ENCODE measurements at places on chromosomes 5 and 9.

GRCh38 chr9:129493002-129493705 lies 127.7 kb downstream of the C9orf50 start:
- no peak for DNase-seq

DNA sequence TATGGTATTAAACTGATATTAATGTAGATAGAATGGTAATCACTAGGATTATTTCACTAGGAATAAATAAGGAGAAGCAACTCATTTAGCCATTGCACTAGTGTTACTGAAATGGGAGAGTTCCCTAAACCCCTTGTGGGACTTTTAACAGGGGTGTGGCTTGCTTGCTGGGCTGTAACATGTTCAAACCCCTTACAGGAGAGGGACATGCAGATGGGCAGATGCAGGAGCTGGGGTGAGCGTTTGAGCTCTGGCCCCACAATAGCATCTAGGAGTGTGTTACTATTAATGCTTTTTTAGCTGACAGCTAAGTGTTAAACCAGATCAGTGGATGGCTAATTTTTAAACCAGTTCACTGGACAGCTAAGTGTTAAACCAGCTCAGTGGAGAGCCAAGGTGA lies 89.3 kb upstream of the ST8SIA4 start:
- no peak for DNase-seq

GRCh38 chr5:37738865-37739488 lies 100.9 kb downstream of the GDNF start:
- no peak for DNase-seq

- no peak for DNase-seq
These were observed 2.5 kb upstream of the HRH2 start for GRCh38 chr5:175655411-175655810.

- no peak for DNase-seq
These were observed 1000.5 kb downstream of the PTPRD start for GRCh38 chr9:9612270-9612669.

GRCh38 chr5:140694276-140694675 lies 3.0 kb downstream of the HARS2 start:
- no peak for DNase-seq

DNA sequence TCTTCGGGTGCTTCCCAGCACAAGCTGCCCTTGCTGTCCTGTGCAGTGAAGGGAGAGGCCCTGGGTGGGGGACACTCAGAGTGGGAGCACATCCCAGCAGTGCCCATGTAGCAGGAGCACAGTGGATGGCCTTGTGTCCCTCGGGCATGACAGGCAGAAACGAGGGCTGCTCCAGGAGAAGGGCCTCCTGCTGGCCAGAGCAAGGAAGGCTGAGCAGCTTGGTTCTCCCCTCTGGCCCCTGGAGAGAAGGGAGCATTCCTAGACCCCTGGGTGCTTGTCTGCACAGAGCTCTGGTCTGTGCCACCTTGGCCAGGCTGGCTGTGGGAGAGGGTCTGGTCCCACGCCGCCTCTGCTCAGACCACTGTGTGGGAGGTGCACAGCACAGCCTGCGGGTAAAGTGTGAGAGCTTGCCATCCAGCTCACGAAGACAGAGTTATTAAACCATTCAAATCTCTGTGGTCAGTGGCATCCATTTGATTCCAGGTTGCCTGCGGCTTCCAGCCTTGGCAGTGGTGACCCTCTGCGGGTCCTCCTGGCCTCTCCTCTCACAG lies 18.3 kb downstream of the FBXW5 start:
- DNase-seq = no peak

DNA sequence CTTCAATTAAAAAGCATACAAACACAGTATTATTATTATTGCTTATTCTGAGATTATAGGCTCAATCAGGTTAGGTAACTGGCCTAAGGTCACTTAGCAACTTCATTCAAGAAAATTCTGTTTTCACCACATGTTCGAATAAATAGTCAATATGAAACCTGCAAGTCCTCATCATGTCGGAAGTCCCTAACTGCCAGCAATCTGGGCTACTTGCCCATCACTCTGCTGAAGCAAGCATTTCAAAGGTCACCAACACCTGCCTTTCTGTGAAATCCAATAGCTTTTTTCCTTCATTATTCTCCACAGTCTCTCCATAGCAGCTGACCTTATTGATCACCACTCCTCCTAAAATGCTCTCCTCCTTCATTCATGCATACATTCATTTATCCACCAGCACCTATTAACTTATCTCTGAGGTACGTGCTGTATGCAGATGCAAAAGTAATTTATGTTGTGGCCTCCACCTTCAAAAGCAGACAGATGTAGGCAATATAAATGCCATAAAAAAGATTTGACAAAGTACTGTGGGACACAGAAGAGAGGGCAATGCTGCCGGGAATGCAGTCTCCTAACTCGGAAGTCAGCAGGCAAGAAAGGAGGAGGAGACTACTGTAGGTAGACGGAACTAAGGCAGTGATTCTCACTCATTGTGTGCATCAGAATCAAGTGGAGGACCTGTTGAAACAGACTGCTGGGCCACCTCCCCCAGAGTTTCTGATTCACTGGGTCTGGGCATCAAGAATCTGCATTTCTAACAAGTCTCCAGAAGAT lies 310.9 kb downstream of the BNC2 start:
- no peak for DNase-seq

- no peak for DNase-seq
These were observed 16.5 kb downstream of the DNAJA1 start for GRCh38 chr9:33041432-33042188.

GRCh38 chr5:160492565-160492964 lies 70.9 kb downstream of the PTTG1 start:
- DNase-seq = no peak

- peak; percentile 22 for DNase-seq
These were observed 285.0 kb downstream of the RFX3 start for GRCh38 chr9:3240656-3241268.

- DNase-seq = no peak
These were observed 20.3 kb upstream of the NINJ1 start for GRCh38 chr9:93154293-93154903.

- DNase-seq = no peak
These were observed 21.3 kb upstream of the TMOD1 start for GRCh38 chr9:97480174-97480573.

DNA sequence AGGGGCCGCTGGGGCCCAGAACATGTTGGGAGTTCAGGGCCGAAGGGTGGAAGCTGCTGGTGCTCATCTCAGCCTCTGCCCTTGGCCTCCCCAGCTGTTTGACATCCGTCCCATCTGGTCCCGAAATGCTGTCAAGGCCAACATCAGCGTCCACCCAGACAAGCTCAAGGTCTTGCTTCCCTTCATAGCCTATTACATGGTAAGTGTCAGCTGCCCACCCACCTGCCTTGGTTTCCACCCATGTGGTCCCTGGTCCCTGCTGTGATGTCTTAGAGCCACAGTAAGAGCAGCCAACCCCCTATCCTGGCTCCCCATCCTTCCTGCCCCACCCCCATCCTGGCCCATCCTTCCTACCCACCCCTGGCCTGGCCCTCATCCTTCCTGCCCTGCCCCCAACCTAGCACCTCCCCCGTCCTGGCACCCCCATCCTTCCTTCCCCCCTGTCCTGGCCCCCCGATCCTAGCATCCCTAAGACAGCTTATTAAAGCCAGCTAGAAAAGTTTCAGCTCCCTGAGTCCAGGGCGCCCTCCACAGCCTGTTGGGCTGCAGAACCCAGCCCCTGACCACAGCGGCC lies 9.7 kb upstream of the CEL start:
- no peak for DNase-seq

DNA sequence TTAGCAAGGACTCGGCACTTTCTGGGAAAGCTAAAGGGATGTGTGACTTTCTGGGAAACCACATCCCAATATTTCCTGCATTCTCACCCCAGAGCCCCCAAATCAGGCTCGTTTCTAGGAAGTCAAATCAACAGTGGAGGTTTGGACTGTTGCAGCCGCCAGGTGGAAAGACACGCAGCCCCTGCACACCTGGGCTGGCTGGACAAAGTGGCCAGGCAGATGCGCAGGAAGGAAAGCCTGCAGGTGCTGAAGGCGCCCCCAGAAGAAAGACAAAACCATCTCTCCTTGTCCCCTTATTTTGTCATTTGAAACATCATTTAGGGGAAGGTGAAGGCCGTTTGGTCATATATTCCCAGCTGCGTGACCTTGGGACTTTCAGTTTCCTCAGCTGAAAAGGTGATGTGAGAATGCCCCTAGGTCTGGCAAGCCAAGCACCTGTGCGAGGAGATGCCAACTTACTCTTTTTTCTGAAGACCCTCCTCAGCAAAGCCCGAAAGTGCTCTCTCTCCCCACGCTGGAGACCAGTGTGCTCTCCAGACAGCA lies 97.9 kb upstream of the CPEB4 start:
- DNase-seq = no peak

DNA sequence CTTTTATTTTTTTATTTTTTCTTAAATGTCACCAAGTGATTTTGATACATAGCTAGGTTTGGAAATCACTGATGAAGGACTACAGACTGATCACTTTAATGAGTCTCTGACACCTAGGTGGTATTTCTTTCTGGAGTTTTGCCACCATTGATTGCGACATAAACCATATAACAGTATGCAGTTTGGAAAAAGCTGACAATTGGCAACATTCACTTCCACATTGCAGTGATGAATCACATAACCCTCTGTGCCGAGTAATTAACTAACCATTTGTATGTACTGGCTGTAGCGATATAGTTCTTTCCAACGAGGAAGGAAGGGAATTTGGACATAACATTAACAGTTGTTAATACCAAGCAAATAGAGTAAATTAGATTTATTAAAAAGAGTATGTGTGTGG lies 222.9 kb upstream of the EFNA5 start:
- DNase-seq = no peak

DNA sequence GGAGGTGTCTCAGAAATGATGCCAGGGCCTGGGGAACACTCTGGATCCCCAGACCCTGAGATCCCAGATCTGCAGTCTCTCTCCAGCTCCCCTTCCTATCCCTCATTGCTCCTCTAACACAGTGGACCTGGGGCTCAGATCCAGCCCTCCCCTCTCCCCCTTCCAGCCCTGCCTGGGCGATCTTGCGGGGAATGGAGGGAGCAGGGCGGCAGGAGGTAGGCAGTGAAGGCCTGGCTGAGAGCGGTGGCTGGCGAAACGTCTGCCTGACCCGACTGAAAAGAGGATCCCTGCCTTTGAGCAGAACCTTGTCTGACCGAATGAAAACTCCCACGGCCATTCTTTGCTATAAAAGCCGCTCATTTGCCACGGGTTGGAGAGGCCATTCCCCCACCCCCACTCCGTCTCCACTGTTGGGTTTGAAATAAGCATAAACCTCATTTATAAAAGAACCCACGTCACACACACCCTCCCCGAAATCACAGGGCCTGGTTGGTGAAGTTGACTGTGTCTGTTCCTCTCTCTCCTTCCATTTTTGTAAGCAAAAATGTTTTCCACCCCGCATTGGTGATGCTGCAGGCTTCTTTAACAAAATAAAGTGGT lies 8.8 kb downstream of the MSX2 start:
- DNase-seq = no peak

DNA sequence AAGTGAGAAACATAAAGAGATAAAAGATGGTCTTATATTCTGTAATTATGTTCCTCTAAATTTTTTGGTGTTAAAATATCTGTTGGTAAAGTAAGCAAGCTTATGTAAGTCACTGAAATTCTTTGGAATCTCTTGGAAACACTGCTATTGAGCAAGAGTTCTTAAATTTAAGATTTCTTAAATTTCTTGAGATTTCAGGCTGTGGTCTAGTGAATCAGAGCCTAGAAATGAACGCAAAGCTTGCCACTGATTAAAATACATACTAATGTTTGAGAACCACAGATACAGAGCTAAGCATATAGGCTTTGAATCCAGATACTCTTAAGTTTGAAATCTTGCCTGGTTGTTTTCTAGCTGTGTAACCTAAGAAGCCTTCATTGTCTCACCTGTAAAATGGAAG lies 133.4 kb downstream of the TRPM3 start:
- no peak for DNase-seq

Data from T-cell (primary cell).